Nucleus accumbens (tissue), 56 donors: ENCODE measurements at places on chromosomes 4 and X.

DNA sequence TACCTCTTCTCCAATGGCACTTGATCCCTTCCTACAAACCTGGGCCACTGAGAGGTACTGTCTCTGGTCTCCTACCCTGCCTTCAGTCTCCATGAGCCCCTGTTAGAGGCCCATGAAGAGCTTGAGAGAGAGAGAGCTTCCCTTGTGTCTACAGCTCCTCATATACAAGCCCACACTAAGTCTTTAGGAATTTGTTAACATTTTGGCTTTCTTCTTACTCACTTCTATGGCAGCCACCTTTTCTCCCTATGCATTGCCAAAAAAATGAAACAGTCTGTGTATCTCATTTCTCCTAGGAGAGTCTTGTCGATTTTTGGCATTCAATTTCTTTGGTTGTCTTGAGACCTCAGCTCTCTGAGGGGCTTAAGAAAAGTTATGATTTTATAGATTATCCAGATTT, 90.9 kb upstream of the LNX1 start:
- no peak for DNase-seq

- DNase-seq, result no peak
Measured at GRCh38 chr4:67926485-67926884, 36.8 kb downstream of the TMPRSS11A start.

GRCh38 chr4:169940460-169940859, 85.7 kb downstream of the MFAP3L start:
- DNase-seq, result no peak

- DNase-seq, result no peak
Measured at GRCh38 chr4:67038228-67038566, 507.1 kb downstream of the CENPC start.

- DNase-seq, result no peak
Measured at GRCh38 chr4:45423896-45424295, 697.5 kb upstream of the GNPDA2 start.

- no peak for DNase-seq
Measured at GRCh38 chr4:149914119-149915115, 98.8 kb upstream of the IQCM start.

- DNase-seq, result no peak
Measured at GRCh38 chr4:152680988-152681603, 1.3 kb upstream of the TMEM154 start.

GRCh38 chrX:40543661-40544328, 37.0 kb upstream of the ATP6AP2 start:
- no peak for DNase-seq

DNA sequence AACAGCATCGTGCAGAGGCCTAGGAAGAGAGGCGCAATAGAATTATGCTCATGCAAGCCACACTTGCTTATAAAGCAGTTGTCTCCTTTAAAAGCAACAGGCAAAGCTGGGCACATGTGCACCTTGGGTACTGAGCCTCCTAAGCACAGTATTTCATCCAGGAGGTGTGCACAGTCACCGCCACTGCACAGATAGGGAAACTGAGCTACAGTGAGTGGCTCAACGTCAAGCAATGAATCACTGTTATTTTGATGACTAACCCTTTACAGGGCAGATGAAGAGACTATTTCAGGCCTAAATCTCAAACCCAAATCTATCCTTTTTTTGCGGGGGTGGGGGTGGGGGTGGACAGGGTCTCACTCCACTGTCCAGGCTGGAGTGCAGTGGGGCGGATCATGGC, 42.3 kb downstream of the BCOR start:
- DNase-seq, result no peak

DNA sequence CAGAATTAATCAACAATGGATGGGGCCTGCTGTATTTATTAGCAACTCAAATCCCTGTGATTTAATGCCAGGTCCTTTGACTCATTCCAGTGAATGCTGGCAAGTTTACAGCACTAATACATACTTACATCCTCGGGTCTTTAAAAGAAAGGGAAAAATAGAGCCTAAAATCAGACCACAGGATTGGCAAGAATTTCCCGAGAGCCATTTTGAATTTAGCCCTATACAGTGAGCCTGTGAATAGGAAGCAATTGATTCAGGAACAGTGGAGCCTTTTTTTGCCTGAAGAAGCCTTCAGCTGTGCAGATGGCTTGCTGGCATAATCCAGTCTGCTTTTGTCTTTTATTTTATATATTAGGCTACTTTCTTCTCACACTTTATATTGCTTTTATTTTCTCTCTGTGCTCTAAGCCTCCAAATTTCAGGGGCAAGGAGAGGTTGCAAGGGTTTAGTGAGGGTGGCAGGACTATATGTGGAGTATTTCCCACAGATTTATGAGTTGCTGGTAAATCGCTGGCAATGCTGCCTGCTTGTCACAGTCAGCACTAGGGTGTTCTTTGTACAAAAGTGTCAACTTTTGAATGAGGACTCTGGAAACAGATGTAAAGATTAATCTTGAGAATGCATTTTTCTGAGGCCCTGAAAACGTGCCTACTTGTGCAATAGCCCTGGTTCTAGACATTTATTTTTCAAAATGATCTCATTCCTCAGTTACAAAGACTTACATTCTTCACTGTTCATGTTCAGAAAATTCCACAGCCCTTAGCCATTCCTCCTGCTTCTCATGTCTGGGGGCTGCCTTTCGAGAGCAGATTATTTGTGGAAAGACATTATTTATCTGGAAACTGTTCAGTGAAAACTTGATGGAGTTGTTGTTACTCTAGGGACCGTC, 303.5 kb downstream of the SPRY1 start:
- no peak for DNase-seq

- no peak for DNase-seq
Measured at GRCh38 chrX:6685489-6685888, 150.6 kb upstream of the VCX3A start.

- DNase-seq, result no peak
Measured at GRCh38 chr4:174595141-174595929, 73.0 kb upstream of the HPGD start.

- no peak for DNase-seq
Measured at GRCh38 chr4:52925531-52925968, 63.4 kb downstream of the RASL11B start.

GRCh38 chrX:45063319-45064095, 137.2 kb downstream of the DIPK2B start:
- DNase-seq, result no peak

GRCh38 chr4:7970361-7970946, 30.8 kb upstream of the AFAP1 start:
- no peak for DNase-seq

DNA sequence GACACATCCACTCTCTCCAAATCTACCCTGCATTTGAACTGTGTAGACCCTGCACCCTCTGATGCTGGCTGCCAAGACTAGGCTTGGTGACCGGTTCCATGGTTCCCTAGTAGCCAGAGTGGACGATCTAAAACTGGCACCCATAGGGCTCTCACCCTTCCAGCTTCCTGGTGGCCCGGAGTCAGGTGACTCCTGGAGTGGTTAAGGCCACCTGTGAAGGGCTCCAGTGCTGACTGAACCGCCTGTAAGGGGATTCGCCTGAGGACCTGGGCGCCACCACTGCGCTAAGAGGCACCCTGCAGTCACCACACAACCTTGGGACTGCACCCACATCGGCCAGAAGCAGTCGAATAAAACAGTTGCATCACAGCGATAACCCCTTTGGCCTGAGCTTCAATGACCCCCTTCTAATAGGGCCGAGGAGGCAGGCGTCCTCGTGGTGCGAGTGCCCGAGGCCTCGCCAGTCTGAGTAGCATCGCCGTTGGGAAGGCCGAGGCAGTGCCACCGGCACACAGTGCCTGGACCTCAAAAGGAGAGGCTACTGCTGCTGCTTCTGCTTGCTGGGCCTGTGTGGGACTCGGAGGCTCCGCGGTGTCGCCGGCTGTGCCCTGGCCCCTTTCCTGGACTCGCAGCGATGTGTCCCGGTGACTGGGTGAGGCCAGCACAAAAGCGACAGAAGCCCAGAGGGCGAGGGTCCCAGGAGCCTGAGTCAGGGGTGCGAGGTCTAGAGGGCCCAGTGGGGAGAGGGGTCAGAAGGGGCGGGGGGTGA, 6.5 kb downstream of the HMX1 start:
- DNase-seq, result no peak

DNA sequence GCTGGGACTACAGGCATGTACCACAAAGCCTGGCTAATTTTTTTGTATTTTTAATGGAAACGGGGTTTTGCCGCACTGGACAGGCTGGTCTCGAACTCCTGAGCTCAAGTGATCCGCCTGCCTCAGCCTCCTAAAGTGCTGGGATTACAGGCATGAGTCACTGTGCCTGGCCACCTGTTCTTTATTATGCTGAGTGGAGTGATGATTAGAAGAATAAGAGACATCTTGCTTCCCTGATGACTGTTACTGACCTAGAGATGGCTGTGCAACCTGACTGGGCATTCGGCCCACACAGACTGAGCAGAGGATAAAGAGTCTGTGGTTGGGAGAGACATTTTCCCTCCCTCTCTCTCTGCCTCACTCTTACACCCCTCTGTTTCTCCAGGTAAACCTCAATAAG, 56.7 kb downstream of the SPINK2 start:
- no peak for DNase-seq

DNA sequence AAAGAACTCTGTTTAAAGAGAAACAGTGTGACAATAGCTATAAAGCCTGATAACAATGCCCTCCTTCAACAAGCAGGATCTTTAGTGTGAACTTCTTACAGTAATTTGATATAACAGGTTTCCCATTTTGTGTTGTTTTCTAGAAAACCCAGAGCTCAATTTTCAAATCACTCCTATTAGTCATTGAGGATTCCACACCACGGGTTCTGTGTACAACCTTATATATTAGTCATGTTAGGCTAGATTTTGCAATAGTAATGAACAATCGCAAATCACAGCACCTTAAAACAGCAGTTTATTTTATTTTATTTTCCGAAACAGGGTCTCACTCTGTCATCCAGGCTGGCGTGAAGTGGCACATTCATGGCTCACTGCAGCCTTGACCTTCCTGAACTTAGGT, 1020.9 kb upstream of the INTU start:
- no peak for DNase-seq

DNA sequence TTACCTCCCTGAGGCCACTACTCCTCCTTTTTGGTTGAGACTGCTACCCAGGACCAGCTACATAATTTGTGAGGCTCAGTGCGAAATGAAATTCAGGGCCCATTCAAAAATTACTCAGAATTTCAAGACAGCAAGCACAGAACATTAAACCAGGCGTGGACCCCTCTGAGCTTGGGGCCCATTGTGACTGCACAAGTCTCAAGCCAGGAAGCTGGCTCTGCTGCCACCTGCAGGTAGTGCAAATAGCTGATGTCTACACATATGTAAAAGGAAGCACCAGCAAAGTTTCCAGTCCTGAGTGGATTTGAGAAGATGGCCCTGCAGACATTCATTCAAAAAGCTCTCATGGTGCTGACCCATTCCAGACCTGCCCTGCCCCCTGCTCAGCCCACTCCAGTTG, 213.4 kb upstream of the LNX1 start:
- DNase-seq, result peak; percentile 41

DNA sequence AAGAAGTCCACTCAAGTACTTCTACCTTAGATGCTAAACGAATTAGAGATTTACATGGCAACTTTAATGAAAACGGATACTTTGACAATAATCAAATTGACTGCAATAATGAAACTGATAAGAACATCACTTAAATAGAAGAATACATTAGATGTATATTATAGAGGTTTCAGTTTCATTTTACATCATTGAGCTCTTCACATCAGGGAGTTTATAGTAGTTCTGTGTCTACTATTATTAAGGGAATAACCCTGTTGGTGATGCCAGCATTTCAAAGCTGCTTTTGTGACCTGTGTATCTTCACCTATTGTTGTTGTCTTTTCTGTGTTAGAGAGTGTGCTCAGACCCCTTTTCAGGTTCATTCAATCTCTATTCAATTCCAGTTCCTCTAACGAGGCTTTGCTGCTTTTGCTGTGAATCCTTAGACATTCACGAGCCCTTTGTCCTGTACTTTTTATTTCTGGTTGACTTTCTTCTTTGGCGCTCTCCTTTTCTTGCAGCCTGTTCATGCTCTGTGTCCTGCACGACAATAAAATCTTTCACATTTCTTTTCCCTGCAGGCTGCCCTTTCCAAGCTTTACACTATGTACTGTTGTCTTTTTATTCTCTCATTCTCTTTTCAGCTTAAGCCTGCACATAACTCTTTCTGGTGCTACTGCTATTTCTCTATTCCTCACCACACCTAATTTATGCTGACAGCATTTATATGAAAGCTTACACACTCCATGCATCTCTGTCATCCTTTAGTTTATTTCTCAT, 232.1 kb downstream of the CPE start:
- no peak for DNase-seq

GRCh38 chr4:101328063-101328602, 19.2 kb downstream of the PPP3CA start:
- no peak for DNase-seq

DNA sequence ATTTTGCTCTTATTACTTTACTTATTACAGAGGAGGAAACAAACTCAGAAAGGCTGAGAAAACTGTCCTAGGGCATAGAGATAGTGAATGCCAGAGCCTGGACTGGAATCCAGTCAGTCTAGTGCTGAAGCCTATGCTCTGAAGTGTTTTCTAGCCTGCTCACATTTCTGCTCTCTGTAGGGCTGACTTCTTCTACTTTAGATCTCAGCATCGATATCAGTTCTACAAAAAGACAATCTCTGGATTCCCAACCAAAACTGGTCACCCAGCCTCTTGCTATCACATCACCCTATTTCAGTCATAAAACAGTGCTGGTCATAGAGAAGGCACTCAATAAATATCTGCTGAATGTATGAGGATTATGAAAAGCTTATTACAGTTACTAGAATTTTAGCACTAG, 87.2 kb downstream of the FAM13A start:
- no peak for DNase-seq

DNA sequence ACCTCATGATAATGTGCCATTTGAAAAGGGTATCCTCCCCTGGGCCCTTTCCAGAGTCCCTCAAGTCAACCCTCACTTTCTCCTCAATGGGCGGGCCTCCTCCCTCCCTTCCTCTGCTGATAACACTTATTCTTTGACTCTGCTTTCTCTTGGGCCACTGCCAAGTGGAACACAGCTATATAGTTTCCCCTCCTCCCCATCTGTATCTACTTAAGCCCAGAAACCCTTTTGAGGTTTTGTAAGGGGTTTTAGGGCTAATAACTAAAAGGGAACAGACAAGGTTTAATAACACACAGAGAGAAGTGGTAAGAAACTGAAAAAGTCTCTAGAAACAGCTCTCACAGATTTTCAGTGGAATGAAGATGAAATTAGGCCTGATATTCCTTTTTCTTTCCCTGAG, 116.7 kb downstream of the GPC3 start:
- no peak for DNase-seq

GRCh38 chr4:157992038-157992705, 180.7 kb downstream of the GASK1B start:
- no peak for DNase-seq

DNA sequence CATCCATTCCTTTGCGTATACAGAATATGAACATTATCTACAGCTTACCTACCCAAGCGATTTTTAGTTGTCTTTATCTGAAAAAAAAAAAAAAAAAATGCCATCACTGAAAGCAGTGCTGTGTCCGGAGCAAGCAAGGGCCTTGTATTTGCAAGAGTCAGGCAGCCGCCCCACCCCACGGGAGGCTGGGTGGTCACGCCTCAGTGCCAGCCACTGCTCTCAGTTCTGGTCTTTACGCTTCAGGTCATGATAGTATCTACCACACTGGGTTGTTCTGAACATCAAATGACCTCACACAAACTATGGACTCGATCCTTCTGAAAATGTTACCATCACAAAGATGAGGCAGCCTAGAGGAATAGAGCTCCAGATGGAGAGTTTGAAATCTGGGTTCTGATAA, 62.7 kb upstream of the HELT start:
- no peak for DNase-seq
